Suppressor macrophage treated with lipopolysaccharide for 4 hours (primary cell): ENCODE measurements at places on chromosomes 12 and 14.
A peak's percentile ranks its signal among the peaks of the same experiment; 100 is the strongest.

DNA sequence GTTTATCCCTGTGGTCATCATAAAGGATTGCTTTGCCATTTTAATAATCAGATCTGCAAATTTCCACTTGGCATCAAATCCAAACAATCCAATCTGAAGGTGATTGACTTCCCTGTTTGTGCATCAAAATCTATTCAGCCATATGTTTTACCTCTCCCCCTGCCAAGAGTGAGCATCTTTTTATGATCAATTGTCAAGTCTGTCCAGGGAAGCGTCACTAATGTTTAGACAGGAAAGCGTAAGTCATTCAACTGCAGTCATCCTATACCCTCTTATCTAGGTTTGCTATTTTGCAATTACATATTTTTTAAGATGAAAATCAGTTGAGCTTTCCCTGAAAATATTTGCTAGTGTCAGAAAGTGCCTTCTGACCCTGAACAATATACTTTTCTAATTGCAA lies 1224.1 kb upstream of the SEL1L start:
- no peak for DNase-seq

DNA sequence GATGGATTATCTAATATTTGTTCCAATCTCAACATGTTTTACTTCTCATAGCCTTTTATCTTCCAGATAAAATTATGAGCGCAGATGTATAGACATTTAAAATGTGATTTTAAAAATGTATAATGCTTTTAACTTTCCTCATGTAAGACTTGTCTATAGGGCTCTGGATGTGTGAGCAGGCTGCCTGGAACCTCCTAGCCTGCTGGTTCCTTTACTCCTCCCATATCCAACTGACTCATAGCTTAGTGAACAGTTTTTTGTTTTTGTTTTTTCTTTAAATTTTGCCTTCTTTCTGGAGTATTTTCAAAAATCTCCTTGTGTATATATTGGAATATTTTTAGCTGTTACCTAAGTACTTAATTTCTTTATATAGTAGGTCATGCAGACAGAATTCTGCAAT lies 115.4 kb downstream of the PDE3A start:
- no peak for DNase-seq

GRCh38 chr12:1939801-1940607 lies 21.6 kb upstream of the CACNA2D4 start:
- DNase-seq, result peak; percentile 90

- DNase-seq, result peak; percentile 6
Observed at GRCh38 chr14:86505808-86506207, 975.9 kb downstream of the FLRT2 start.

GRCh38 chr14:30906752-30907658 lies 32.6 kb downstream of the COCH start:
- DNase-seq, result peak; percentile 18

GRCh38 chr12:85949253-85949652 lies 75.2 kb downstream of the NTS start:
- DNase-seq, result no peak

DNA sequence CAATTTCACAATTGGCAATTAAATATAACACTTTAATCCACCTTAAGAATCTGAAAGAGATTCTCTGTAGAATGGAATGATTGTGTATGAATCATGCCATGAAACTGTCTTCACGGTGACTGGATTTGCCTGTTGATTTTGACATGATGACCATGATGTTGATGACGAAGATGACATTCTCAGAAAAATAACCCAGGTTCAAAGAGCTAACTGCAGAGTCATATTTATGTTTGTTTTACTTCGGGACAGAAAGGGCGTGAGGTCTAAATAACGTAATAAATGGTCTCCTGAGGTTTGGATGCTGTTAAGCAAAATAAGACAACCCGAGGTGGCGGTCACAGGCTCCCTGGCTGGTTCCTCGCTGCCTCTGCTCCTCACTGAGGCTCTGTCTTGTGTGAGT lies 532.0 kb downstream of the TMEM121 start:
- no peak for DNase-seq

GRCh38 chr12:25557830-25558436 lies 4.8 kb upstream of the LMNTD1 start:
- peak; percentile 49 for DNase-seq

DNA sequence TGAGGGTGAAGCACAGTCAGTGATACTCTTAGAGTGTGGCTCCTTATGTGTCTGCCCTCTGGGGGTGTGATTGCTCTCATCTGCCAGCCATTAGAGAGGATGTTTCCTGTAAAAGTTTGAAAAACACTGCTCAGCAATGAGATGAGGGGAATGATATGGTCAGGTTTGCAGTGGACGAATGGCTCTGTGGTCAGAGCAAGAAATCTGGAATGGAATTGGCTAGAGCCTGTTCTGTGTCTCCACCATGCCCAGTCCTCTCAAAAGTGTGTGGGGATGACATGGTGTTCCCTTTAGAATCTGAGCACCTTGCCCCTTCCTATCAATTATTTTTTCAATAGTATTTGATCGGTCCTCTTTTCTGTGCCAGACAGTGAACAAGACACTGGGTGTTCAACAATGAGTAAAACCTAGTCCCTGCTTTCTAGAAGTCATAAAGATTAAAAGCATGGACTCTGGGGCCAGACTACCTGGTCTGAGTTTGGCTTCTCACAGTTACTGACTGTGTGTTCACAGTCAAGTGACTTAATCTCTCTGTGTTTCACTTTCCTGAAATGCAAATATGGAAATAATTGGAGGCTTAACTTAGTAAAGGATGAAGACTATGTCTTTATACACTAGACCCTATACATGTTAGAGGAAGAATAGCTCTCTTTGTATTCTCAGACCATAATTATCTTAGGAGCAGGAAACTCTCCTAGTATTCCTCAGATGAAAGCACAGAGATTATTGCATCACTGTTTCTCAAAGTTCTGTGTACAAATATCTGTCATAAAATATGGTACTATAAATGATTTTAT lies 1.6 kb downstream of the ACSS3 start:
- no peak for DNase-seq

DNA sequence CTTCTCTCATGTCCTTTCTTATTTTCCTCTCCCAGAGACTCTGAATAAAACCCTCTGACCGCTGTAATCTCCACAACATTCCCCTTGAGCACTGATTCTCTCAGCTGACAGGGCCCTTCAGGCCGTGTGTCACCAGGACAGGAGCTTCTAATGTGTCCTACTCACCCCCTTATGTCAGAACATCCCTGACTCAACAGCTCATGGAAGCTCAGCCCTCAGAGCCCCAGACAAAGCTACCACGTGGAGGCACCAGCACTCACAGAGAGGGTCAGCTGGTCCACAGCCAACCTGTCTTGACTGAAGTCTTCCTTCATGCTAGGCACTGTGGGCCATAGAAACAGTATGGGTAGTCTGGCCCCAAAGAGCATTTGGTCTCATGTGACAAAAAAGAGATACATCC lies 49.8 kb downstream of the SMUG1 start:
- DNase-seq, result no peak

DNA sequence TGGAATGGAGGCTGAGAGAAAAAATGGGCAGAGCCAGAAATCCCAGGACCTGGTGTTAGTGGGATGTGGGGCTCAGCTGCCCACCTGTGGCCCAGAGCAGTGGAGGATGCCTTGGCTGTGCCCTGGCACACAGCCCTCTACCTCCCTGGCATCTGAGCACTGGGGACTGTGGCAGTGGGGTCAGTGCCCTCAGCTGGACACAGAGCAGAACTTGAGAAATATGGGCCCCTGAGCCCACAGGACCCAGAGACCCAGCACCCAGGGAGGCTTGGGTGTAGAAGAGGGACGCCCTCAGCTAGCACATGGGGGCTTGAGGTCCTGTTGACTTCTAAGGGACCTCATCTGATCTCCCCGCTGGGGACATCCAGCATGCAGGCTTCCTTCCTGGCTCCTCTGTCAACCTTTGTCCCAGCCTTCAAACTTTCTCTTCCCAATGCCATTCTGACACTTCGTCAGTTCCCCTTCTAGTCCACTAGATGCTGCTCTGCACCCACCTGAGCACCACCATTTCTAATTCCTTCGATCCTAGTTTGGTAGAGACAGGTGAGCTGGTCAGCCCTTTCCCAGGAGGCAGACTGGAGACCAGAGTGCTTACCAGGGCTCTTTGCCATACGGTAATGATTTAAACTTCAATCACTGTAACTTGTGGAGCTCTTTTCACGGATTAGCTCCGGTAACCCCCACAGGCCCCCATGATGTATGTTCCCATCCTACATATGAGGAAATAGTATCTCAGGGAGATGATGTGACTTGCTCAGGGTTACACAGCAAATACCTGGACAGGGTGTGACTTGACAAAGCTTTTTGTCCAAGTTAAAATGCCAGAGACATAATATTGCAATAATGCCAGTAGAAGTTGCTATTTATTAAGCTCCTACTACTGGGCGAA lies 143.7 kb downstream of the ASCL4 start:
- DNase-seq, result no peak

DNA sequence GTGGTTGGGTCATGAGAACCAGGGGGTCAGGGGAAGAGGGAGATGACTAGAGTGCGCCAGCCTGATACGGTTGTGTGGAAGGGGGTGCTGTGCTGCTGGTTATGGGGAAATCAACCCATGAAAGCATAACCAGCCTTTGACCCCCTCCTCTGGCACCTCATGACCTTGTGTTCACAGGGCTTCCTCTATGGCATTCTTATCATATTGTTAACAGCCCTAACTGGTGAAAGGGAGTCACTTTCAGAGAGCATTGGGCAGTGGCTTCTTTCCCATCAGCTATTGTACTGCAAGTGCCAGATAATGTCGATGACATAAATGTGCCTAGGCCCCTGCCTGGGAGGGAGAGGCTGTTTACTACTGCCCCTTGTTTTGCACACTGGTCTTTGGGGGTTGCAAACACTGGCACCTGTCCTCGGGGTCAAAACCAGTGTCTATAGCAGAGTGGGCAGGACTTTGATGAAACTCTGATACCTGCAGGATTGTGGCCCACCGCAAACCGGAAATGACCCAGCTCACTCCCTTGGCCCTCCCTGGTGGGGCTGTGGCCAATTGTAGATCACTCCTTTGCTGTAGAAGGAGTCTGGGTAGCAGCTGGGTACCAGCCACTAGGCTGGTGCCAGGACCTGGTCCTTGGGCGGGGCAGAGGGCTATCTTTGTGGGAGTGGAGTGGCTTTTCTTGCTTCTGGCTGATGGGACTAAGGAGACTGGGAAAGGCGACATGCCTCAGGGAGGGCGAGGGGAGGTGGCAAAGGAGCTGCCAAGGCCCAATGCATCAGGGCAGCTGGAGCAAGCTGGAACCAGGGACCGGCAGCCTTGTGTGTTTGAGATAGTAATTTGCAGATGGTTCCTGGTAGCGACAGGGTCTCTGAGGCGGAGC lies 634 bp upstream of the TMEM63C start:
- DNase-seq, result no peak
